SW480 (cell line): ENCODE measurements at places on chromosomes 13 and 19.

- DNase-seq = no peak
These were observed 13.1 kb downstream of the IRS2 start for GRCh38 chr13:109773276-109773675.

GRCh38 chr19:45994456-45994997 lies 740 bp upstream of the CCDC61 start:
- no peak for DNase-seq

DNA sequence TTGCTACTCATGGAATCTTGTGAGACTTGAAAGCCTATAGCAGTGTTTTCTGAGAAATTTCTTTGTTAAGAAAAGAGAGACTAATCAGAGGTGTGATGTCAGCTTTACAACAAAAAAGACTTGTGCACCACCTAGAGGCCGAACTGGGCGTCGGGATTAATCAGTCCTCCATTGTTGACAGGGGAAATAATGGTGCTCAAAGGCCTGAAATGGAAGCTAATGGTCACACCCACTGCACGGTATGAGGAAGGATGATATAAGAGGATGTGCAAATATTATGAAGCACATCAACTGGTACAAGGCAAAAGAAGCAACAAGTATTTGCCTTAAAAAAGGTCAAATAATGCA lies 480.2 kb upstream of the MIR17HG start:
- peak; percentile 52 for DNase-seq

DNA sequence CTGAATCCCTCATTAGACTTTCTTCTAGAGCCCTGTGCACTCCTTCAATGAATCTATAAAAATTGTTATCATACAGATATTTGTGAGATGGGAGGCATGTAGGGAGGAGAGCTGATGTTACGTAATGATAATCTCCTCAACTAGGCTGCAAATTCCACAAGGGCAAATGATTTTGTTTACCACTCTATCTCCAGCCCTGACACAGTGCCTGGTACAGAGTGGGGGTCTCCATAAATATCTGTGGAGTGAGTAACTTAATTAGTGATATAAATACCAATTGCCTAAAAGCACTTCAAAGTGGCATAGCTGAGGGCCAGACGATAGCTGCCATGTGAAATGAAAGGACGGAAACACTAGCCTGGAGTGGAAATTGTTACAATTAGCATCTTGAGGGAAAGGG lies 54.2 kb downstream of the SERTM1 start:
- DNase-seq = no peak

GRCh38 chr19:51781999-51782398 lies 13.0 kb upstream of the FPR3 start:
- DNase-seq = no peak

- DNase-seq = no peak
These were observed 44.5 kb upstream of the EPHX3 start for GRCh38 chr19:15276620-15277215.

- DNase-seq = no peak
These were observed 27.0 kb downstream of the SAE1 start for GRCh38 chr19:47157431-47158321.

- peak; percentile 52 for DNase-seq
These were observed 27.5 kb downstream of the DPRX start for GRCh38 chr19:53659292-53659691.

- no peak for DNase-seq
These were observed 29.1 kb downstream of the CUL4A start for GRCh38 chr13:113238536-113238935.

GRCh38 chr13:21336609-21337349 lies 122.3 kb downstream of the ZDHHC20 start:
- no peak for DNase-seq

GRCh38 chr19:16876904-16877361 lies 11.9 kb upstream of the F2RL3 start:
- peak; percentile 98 for DNase-seq

- no peak for DNase-seq
These were observed 5.2 kb upstream of the EFNB2 start for GRCh38 chr13:106540613-106541012.

GRCh38 chr13:72534951-72535640 lies 192.3 kb downstream of the MZT1 start:
- no peak for DNase-seq

DNA sequence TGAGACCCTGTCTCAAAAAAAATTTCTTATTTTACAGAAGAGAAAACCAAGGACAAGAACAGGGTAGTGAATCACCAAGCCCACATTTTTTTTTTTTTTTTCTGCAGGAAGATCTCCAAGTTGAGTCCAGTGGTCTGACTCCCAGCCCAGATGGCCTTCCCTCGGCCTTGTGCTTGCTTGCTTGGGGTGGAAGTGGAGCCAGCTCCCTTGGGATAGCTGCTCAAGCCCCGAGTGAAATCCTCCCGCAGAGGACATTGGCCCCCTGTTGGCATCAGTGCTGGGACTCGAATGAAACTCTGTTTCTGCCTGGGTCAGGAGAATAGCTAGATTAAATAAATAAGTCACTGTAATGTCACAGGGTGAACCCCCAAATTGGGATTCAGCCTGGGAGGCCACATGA lies 9.4 kb upstream of the NUP62 start:
- DNase-seq = no peak

DNA sequence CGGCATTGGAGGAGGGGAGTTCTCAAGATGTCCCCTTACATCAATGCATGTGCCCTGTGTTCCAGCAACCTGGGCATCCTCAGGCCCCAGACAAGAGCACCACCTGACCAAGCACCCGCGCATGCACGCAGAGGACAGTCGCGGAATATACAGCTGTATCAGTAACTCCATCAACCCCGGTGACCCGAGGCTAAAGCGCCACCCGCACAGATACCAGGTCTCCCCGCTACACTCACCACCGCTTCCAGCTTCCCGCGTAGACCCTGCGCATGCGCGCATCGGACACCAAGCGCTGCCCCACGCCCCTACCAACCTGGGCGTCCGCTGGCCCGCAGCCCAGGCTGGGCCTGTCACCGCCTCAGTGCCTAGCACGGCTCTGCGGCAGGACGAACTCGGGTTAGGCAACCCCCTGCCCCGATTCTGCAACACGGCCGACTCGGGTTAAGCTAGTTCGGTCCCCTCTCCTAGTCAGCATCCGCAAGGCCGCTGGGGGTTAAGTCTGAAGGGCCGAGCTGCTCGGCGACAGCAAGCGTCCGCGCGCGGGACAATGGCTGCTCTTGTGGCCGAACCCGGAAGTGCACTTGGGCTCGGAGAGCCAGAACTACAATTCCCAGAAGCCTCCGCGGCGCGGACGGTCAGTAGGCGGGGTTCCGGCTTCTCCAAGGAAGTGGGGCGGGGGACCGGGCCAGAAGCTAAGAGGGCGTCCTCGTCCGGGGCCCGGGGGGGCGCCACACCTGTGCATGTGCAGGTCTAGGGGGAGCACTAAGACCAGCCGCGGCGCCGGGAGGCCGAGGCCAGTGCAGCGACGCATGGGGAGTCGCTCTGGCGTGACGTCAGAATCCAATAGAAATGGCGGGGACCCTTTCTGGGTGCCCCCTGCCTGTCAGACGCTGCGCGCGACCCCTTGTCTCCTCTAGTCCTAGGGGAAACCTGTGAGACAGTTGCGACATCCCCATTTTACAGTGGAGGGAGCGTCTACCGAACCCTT lies at the start of gene ZNF180:
TSS of gene ZNF180 (minus strand) at position 561 of the 988 bp plus-strand sequence. CDS start 3,188 bp downstream, outside the sequence.
- peak; percentile 98 for DNase-seq

DNA sequence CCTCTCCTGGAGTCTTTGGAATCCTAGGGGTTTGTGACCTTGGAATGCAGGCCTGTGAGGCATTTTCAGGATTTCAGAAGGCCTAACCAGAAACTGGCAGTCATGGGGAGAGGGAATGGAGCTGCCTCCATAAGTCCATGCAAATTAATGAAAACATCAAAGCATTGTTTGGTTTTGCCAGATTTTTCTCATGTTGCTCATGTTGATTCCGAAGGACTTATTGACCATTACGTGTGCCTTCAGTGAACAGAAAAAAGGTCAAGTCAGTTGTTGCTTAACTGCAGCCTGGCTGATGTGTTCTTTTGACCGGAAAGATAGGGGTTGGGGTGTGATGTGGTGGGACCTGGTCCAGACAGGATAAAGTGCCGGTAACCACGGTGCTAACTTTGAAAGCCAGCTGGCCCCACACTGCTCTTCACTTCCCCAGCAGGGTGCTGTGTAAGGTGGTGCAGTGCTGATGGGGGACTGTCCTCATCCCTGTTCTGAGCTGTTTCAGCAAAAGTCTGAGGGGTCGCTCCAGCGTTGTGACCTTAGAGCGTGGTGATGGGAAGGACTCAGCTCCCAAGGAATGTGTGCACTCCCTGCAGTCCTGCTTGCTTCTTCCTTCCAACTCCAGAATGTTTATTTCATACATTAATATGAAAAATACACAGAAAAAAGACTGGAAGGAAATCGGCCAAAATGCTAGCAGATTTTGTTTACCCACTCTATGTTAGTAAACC lies 3.5 kb downstream of the RNF113B start:
- DNase-seq = peak; percentile 90
